T-helper 17 cell (primary cell): ENCODE measurements at places on chromosomes 7 and 10.
A peak's percentile ranks its signal among the peaks of the same experiment; 100 is the strongest.

DNA sequence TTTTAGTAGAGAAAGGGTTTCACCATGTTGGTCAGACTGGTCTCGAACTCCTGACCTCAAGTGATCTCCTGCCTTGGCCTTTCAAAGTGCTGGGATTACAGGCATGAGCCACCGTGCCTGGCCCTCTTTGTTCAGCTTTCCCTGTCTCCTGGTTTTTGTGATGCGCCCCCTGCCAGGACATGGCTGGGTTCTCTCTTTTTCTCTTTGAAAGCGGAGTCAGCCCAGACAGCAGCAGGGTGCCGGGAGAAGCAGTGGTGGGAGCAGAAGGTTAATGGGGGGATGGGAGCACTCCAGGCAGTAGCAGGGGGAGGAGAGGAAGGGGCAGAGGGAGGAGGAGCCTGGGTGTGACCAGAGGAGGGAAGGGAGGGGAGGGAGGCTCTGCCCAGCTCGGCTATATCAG is 1.8 kb downstream of the MUC3A start:
- DNase-seq = no peak

DNA sequence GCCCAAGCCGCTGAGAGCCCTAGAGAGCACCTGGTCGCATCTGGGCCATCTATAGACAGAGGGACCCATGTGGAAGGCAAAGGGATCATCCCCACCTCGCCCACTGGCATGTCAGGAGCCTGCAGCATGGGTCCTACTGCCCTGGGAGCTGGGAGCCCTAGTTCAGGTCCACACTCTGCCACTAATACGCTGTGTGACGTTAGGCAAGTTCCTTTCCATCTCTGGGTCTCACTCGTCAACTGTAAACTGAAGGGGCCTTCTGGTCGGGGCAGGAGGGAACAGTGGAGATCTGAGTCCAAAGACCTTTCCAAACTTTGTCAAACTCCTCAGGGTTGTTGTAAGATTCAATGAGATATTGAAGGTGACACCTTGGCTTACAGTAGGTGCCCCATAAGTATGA is 23.4 kb downstream of the UNC5B start:
- no peak for DNase-seq

GRCh38 chr7:77247206-77247850 is 47.7 kb upstream of the FGL2 start:
- DNase-seq = peak; percentile 69

GRCh38 chr7:50717181-50717580 is 65.5 kb downstream of the GRB10 start:
- DNase-seq = no peak

DNA sequence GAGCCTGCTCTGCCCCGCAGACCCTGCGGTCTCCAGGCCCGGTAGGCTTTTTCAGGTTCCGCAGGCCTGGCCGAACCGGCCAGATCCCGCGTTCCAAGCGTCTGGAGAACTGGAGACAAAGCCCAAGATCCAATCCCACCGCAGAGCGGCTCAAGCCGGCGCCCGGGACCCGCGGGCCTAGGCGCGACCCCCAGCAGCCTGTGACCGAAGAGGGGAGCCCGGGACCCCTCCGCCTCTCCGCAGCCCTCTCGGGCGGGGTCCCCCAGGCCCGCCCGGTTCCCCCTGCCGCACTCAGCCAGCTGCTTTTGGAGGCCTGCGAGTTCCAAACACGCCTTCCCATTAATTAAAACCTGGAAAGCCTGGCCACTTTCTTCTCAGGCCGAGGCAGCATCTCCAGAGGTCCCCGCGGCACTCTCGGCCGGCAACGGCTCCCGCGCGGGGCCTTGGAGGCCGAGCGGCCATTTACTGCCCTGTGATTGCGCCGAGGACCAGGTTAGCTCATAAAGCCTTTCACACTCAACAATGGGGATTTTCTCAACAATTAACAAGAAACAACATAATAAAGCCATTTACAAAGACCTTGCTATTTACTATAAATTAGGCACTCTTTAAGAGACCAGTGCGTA is 16.7 kb downstream of the SKIDA1 start:
- no peak for DNase-seq

- no peak for DNase-seq
Measured at GRCh38 chr10:101726115-101726387, 31.1 kb upstream of the FBXW4 start.

DNA sequence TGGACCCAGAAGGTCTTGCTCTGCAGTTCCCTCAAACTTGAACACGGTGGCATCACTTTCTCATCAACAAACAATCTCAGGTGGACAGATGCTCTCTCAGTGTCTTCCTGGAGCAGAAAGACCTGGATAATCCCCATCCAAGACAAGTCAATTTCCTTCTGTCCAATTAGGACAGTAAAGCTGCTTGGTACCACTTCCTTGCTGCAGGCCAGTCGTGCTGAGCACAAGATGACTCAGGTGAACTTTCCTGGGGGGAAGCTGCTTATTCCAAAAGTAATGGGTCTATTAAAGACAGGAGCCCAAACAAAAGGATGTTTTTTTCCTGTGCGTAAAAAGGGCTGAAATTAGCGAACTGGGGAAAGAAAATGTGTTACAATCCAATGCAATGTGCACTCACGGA is 107.6 kb upstream of the AFAP1L2 start:
- DNase-seq = no peak

DNA sequence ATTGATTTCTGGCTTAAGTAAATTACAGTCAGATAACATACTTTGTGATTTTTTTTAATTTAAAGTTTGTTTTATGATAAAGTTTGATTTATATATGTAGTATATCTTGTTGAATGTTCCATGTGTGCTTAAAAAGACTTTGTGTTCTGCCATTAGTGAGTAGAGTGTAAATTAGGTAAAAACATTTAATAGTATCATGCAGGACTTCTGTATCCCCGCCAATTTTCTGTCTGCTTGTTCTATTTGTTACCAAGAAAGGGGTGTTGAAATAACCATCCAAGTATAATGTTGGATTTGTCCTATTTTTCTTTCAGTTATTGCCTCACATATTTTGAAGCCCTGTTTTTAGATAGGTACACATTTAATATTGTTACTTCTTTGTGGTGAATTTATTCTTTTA is 172.1 kb downstream of the CAMK1D start:
- no peak for DNase-seq

DNA sequence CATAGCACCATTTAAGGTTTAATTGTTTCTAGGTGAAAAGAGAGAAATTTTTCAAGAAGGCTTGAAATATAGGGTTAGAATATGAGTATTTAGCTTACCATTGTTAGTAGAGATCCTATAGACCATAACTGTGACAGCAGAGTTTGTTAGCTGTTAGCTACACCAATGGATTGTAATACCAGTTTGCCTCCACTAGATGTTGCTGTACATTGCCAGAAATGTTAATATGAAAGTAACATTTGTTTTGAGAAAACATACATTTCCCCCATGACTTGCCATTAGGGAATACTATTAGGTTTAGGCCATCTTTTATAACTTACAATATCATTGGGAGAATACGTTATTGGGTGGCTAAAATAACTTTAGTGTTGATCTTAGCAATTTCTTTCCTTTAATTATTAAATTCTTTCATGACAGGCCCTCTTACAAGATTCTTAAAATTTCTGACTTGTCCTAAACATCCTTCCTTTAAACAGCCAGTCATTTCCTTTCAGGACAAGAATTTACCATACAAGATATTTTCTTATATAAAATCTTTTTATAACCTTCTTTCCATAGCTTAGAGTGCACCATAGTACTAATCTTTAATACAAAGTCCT is 39.5 kb downstream of the ZNF117 start:
- DNase-seq = no peak

DNA sequence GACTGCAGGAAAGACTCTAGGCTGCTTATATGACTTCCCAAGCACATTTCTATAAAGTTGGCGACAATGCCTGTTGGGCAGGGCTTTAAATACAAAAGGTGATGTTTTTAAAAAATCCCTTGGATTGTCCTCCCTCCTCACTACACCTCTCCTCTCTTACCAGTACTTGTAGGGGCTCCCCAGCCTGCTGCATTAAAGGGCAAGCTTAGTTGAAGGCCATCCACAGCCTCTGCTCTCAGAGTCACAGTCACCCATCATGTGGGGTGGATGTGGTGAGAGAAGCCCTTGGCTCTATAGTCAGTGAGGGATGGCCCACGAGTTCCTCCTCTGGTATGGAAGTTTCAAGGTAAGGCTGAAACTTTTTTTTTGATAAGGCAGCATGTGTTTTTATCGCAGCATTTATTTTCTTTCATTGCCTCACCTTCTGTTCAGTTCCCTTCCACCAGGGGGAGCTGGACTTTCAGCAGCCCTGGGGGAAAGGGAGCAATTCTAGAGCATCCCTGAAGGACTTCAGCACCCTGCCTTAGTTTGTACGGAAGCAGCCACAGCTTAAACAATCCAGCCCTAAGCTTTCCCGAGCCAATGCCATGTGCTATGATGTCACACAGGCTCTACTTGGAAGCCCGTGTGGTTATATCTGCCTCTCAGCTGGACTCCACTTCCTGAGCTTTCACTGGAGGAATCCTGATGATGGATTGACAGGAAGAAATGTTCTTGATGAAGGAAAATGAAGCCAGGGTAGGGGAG is 131.9 kb downstream of the CALCR start:
- peak; percentile 11 for DNase-seq

DNA sequence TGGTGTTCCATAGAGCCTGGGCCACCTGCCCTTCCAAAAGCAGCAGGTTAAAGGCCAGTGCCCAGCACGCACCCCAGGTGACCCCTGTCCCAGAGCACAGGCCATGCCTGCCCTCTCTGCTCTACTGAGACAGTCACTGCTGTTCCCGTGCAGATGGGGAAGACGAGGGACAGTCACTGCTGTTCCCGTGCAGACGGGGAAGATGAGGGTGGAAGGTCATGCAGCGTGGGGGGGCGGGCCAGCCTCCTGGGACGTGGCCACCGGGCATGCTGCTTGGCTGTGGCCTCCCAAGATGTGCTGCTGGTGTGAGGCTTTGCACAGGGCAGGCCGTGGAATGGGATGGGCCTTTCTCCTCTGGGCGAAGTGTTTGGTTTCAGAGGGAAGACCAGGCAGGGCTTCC is 18.4 kb downstream of the LRRC27 start:
- no peak for DNase-seq

- no peak for DNase-seq
Measured at GRCh38 chr10:14039968-14040668, 290.6 kb downstream of the FRMD4A start.

DNA sequence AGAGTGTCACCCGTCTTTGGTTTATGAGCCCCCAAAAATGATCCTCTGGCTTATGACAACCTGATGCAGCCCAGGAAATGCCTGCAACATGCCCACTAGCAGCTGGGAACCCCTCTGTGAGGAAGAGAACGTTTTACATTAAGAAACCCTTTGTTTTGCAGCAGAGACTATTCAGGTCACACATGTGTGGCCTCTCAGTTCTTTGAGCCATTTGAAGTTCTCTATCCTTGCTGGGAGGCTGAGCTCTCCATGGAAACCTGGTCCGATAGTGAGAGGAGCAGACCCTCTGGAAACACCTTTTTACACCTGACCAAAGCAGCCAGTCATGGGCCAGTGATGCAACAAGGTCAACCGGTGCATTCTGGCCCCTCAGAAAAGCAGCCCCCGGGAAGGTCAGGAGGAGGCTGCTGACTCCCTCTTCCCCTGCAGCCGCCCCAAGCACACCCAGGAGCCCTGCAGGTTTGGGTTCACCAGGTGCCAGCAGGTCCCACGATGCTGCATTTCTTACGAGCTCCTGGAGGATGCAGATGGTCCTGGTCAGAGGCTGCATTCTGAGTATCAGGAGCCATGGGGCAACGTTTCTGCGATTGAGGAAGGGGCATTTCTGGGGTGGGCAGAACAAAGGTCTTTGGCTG is 134.3 kb downstream of the ZMYND11 start:
- no peak for DNase-seq

DNA sequence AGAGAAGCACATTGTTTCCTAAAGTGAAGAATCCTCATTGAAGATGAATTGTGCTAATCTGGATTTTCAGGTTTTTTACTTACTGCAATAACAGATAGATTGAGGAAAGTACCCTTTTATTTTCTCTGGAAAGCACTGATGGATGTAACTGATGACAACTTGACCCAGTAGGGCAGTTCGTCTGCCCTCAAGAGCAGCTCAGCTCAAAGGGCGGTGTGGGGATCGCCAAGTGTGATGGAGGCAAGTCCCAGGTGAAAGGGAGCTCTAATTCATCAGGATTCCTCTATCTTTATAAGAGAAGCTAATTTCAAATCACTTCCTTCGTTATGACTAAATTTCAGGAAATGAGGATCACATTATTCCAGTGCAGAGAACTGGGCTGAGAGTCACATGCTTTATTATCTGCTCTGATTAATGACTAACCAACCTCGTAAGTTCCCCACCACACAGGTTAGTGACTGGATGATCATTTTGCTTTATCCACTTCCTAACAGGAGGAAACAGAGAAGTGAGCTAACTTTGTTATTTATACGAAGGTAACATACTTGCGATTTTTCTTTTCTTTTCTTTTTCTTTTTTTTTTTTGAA is 98.8 kb downstream of the PFKFB3 start:
- DNase-seq = no peak

GRCh38 chr7:38476764-38477163 is 154.4 kb downstream of the AMPH start:
- DNase-seq = no peak

GRCh38 chr7:101985057-101985902 is 167.9 kb downstream of the CUX1 start:
- DNase-seq = no peak

- no peak for DNase-seq
Measured at GRCh38 chr10:11110539-11110938, 92.9 kb downstream of the CELF2 start.
